KBM-7 (cell line): ENCODE measurements at places on chromosomes 3 and 15.

GRCh38 chr15:49466119-49466518 is 43.1 kb downstream of the FGF7 start:
- DNase-seq = no peak

DNA sequence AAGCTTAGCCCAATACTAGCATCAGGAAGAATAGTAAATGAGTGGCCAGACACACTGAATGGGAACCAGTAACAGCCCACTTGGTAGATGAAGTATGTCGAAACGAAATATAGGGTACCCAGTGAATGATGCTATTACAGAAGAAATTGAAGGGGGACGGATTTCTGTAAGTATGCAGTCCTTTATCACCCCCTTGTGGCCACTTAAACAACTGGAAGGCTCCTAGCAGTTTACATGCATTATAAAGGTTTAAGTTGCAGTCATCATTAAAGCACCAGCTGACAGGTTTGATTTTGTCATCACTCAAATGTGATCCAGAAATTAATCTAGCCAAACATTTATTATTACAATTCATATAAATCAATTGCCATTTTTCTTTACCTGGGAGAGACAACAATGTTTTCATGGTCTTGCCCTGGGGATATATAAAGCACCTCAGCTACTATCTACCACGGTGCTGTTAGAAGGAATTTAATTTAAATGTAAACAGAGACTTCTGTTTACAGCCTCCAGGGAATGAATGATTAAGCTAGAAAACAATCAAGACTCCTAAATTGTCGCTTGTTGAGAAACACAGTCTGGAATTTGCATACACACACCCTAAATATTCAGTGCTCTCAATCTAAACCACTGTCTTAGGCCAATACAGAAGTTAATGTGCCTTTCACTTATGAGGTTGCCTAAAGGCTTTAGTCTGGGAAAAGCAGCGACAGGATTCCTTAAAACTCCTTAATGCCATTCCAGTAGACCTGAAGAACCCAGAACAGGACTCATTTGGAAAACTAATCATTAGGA is 7.8 kb downstream of the EIF1B start:
- DNase-seq = peak; percentile 71

DNA sequence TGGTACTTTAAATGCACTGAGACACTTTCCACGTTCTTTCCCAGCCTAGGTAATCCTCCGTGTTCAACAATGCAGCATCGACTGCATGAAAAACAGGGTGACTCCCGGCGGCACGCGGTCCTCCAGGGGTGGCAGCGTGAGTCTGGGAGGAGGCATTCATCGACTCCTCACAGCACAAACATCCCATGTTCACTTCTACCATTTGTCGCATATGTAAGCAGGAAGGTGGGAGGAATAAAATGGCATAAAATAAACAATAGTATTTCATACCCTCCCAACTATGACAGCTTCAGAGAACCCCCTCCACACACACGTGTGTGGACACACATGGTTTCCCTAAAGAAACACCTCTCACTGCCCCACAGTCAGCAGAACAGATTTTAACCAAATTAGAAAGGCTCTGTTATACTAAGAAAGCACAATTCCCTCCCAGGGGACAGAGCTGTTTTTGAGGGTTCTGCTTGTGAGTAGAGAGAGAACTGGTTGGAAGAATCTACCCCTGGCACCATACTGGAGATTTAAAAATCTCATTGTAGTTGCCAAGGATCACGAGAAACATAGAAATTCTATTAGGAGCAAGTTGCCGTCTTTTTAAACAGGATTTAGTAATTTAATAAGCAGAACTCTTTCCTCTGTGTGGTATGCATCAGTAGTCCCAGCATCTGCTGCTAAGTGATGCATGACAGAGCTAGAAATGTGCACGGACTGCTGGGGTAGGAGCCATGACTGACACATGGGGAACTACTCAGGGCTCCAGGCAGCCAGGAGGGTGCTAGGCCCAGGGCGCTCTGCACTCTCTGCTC is 6.0 kb downstream of the FAM43A start:
- peak; percentile 72 for DNase-seq

GRCh38 chr15:39427705-39428104 is 153.2 kb upstream of the THBS1 start:
- DNase-seq = no peak

- DNase-seq = no peak
Measured at GRCh38 chr15:76555247-76555646, 218.7 kb downstream of the ISL2 start.

DNA sequence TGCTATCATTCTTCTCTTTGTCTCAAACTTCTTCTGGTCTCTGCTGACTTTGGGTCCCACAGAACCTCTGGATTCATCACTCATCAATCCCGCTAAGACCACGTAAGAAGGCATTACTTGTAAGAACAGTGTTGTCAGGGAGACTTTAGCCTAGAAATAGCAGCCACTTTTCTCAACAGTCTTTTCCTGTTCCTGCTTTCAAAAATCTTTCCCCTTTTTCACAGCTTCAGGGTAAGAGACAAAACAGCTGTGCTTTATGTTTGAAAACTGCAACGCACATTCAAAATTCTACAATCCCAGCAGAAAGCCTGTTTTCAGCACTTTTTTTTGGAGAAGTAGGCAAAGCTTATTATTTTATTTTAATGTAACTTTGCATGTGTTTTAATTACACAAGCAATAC is 42.0 kb upstream of the FAM98B start:
- DNase-seq = no peak

DNA sequence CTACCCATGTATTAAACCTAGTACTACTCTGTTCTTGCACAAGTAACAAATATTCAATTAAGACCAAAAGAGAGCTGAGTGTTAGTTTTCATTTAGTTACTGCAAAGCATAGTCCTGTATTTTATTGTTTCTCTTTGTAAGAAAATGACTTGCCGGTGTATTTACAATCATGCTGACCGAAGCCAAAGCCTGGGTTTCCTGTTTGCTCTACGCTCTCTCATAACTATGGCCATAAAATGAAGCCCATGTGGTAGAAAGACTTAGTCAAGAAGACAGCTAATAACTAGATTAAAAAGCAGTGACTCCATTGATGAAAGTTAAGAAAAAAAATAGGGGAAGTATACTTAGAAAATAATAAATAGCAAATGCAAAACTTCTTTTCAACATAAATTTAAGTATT is 479.9 kb downstream of the CNTN4 start:
- DNase-seq = no peak

GRCh38 chr3:126551121-126551838 is 7.5 kb downstream of the C3orf22 start:
- DNase-seq = no peak

GRCh38 chr15:45087513-45087912 is 26.5 kb downstream of the DUOX2 start:
- peak; percentile 15 for DNase-seq

- DNase-seq = peak; percentile 73
Measured at GRCh38 chr3:23221136-23221535, 18.0 kb downstream of the UBE2E2 start.

- DNase-seq = peak; percentile 95
Measured at GRCh38 chr3:37458162-37459120, 284.1 kb upstream of the LRRFIP2 start.

DNA sequence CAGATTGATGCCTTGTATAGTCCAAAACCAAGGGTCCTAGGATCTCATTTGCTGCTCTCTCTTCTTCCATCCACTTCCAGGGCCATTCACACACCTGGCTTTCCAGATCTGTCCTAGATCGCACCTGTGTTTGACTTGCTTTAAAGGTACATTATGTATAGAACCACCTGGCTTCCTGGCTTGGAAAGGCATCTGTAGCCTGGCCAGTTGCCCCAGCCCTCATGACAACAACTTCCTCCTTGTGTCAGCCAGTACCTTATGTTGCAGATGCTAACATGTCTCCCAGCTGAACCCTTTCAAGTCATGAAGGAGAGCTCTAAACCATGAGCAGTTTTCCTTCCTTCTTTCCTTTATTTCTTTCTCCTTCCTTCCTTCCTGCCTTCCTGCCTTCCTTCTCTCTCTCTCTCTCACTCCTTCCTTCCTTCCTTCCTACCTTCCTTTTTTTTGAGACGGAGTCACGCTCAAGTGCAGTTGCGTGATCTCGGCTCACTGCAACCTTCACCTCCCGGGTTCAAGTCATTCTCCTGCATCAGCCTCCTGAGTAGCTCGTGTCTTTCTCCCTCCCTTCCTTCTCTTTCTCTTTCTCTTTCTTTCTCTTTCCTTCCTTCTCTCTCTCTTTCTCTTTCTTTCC is 2.5 kb upstream of the HTR3C start:
- DNase-seq = peak; percentile 18

- DNase-seq = peak; percentile 89
Measured at GRCh38 chr15:71800835-71801745, 9.3 kb upstream of the NR2E3 start.

- DNase-seq = no peak
Measured at GRCh38 chr3:197514786-197515355, 40.9 kb downstream of the BDH1 start.

GRCh38 chr3:189316296-189317019 is 144.7 kb downstream of the TPRG1 start:
- DNase-seq = no peak

- DNase-seq = no peak
Measured at GRCh38 chr3:130259166-130259874, 86.2 kb upstream of the COL6A5 start.

- no peak for DNase-seq
Measured at GRCh38 chr15:51388726-51389125, 47.3 kb downstream of the GLDN start.

DNA sequence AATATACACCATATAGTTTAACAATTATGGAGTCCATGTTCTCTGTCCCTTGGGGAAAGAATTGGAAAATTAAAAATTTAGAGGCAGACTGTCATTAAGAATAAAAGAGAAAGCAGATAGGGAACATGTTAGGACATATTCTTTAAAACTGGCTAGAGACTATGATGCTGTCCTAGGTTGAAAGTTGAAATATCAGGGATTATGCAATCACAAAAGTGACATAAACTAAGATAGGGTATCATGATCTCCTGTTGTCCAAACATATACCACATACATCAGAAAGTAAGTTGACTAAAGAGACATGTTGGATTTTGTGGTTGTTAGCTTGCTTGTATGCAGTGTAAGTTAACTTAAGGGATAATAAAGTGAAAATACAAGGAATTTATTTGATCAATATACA is 9.9 kb upstream of the EID1 start:
- no peak for DNase-seq

DNA sequence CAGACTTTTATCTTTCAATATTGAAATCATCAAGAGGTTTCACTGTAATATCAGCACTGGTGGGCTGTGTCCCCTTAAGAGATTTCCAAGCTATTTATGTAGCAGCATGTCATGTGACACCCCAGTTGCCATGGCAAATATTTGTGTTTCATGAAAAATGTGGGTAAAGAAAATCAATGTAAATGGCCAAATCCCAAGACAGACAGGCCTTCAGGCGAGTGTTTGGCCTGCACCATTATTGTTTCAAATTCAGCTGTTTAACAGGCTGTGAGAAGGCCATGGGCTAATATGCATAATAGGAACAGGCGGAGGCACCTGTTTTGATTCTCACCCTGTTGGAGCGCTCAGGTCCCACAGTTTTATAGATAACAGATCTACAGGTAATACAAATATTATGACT is 104.2 kb downstream of the IQCH start:
- no peak for DNase-seq

GRCh38 chr3:120274739-120275167 is 10.3 kb downstream of the GPR156 start:
- no peak for DNase-seq

DNA sequence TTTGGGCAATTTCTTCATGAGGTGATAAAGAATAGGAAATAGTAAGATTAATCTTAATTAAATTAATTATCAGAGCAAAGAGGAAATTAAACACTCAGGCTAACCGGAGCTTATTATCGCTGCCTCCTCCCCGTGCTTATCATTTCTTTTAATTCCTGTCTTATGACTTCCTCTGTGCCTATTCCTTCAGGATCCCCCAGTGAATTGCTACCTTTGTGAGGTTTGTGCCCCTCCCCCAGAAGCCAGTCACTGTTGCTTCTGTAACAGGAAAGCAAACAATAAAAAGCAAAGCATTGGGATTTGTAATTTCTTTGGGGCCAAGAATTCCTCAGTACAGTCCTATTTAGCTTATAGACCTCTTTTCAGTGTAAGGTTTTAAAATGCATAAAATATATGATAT is 164.5 kb downstream of the CADPS start:
- DNase-seq = no peak

DNA sequence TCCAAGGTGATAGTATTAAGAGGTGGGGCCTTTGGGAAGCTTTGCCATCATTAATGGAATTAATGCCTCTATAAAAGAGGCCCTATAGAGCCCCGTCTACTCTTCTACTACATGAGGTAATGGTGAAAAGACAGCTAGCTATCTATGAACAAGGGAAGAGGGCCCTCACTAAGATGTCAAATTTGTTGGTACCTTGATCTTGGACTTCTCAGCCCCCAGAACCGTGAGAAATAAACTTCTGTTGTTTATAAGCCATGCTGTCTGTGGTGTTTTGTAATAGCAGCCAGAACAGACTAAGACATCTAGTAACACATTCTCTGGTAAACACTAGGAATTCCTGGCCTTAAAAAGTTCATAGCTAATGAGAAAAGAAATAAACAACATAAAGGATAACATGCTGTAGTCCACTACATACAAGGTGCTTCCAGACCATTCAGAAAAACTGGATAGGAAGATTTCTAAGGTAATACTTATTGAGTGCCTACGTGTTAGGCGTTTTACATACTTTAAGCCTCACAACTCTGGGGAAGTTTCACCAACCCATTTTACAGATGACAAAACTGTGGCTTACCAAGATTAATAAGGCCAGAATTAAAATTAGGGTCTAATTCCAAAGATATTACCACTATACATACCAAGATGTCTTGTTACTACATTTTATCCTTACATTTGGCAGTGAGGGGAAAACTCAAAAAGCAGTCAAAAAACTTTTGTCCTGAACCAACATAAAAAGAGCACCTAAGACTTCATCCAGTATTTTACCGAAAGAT is 3.2 kb downstream of the UBE3A start:
- no peak for DNase-seq

- DNase-seq = peak; percentile 61
Measured at GRCh38 chr15:57146506-57147201, 228.2 kb downstream of the TCF12 start.

DNA sequence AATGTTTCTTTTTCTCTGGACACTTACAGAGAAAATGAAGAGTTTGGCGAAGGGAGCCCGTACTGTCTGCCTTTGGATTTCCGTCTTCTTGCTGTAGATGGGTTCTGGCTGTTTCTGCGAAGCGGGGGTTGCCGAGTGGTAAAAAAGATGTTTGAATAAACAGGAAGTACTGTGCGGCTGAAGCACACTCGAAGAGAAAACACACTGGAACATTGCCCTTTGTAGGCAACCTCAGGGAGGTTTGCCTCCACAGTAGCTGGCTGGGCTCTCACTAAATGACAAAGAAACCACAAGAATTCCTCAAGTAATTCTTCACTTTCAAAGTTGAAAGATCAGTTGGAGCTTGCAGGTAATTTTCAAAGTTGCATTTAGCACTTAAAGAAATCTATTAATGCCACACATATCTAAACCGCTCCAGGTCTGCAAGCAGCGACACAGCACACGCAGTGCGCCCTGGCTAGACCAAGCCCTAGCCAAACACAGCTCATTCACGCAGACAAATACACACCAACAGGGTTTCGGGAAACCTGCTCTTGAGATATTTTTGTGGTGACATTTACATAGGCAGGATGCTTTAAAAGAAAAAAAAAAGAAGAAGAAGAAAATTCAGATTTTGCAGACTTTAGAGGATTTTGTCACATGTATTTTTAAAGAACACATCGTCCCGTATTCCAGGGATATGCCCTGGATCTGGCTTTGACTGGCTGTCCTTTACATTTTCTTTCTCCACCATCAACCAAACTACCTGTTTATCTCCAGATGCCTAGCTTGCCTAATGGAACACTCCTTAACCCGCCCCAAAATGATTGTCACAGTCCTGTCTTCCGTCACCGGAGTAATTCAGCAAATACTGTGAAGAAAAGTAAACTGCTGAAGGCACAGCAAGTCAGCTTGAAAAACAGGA is 452.8 kb downstream of the FOXP1 start:
- DNase-seq = peak; percentile 90
